ENCODE measurements at places on chromosomes 13 and 19.

- no peak for DNase-seq
These were observed at the start of gene CLEC4M for GRCh38 chr19:7762719-7763293. Gene CLEC4M (plus strand): TSS chr19:7763243. CDS start chr19:7763267, 24 bp downstream.

DNA sequence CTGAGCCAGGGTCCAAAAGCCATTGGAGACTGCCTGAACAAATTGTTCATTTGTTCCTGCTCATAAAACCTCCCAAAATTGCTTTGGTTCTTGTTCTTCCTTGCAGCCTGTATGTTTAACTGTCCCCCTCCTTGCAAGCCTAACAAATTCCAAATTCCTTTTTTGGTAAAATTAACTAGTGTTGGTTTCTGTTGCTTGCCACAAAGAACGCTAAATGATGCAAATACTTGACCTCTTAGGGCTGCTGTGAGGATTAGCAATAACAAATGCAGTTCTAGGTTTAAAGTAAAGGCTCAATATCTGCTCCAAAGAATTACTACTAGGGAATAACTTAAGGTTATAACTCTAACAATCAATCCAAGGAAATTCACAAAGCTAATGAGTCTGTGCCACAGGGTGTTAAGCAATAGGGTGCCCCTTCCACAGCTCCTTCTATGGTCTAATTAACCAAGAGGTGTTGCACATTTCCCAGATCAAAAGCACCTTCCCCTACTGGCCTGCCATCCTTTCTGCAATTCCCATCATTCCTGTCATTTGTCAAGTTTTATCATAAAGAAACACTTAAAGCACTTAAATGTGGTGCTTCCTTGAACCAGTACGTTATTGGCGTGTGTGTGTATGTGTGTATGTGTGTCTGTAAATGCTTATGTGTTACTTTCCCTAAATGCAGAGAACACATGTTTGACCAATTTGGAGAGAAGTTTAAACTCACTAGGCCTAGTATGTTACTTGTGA, 110.2 kb downstream of the RAP2A start:
- no peak for DNase-seq

DNA sequence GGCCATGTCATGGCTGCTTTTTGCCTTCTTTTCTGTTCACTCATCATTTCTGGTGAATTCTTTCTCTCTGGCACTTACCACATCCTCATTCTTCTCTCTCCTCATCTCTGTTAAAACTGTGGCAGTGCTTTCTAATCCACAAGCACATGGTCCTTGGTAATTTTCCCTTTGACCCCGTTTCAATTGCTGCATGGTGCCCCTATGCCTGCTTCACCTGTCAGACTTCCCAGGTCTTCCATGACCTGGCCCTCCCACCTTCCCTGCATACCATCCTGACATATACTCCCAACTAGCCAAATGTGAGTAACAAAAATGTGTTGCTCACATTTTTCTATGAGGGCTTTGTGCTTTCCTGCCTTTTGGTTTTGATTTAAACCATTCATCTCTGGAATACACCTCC, 286.5 kb downstream of the MTUS2 start:
- DNase-seq, result no peak

DNA sequence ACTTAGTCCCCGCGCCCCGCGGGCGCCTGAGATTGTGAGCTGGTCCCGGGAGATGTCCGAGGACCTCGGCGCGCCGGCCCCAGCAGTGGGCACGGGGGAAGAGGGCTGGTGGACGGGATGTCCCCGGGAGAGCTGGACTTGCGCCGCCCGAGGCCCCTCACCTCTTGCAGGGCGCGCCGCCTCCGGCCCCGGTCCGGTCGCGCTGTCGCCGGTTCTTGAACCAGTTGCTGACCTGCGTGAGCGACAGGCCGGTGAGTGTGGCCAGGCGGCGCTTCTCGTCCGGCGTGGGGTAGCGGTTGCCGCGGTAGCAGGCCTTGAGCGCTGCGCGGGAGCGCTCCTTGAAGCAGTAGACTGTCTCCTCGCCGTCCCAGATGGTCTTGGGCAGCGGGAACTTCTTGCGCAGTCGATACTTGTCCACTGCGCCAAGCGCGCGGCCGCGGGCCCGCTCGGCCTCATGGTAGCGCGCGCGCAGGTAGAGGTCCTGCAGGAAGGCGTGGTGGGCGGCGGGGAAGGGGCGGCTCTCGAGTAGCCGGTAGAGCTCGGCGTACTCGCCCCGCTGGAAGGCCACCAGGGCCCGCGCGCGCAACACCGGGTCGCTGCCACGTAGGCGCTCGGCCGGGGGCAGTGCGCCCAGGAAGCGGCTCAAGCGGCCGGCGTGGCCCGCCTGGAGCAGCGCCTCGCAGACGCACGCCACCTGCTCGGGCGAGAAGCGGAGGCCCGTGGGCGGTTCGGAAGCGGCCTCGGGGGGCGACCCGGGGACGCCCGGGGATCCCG, 984 bp downstream of the SIX5 start:
- DNase-seq, result no peak

DNA sequence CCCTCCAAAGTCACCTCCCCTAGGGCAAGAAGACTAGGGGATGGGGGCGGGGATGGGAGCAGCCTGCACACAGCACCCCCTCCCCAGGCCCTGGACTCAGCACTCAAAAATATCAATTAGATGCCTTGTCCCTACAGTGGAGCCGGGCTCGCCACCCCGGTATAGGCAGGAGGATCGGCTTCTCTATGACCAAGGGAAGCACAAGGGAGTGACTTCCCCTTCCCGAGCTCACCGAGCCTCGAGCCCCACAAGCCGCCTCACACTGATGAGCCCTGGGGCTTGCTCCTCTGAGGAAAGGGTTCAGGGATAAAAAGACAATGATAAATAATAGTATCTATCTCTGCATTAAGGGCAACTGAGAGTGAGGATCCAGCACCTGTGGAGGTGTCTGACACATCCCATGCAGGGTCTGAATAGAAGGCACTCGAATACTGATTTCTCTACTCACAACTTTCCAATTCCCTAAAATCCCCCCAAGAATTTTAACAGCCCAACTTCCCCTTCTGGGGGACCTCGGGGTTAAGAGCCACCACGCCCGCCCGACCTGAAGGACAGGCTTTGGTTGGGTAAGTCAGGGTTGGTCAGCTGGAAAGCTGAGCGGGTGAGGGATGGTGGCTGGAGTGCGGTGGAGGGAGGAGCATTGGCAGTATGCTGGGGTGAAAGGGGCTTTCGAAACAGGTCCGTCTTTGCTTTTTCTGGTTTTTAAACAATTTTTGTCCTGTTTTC, 51.3 kb downstream of the STK24 start:
- no peak for DNase-seq

- DNase-seq, result no peak
These were observed 37.9 kb upstream of the ATP11A start for GRCh38 chr13:112651750-112652511.

DNA sequence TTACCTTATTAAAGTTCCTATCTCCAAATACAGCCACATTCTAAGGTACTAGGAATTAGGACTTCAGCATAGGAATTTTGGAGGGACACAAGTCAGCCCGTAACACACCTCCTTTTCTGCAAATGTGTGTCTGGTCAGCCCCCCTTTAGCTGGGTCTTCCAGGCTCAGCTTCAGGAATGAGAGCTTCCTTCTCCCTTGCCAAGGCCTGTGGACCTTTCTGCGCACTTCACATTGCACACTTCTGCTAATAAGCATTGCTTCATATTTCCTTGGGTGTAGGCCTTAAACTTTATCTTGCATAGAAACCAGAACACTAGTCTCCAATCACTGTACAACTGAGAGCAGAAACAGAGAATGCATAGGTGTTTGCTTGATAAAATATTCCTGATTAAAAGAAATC, 4.5 kb upstream of the STK24 start:
- DNase-seq, result no peak

DNA sequence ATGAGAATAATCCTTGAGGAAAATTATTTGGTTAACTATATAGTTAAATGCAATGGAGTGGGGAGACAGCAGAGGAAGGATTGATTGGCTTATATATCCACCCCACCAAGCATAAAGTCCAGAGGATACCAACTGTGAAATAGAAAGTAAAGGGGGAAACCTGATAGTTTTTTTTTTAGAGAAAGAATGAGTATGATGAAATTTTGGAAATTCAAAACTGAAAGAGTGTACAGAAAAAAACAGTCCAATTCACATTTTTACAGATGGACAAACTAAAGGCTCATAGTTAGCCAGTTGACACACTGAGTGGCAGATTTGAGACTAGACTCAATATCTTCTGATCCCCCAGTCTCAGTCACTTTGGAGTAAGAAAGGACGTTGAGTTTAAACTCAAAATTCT, 51.1 kb downstream of the FNDC3A start:
- no peak for DNase-seq

GRCh38 chr13:29589234-29589633, 6.3 kb downstream of the SLC7A1 start:
- no peak for DNase-seq

GRCh38 chr13:48586591-48587103, 53.8 kb upstream of the RCBTB2 start:
- no peak for DNase-seq

Measured in activated T-cell treated with anti-CD3 and anti-CD28 coated beads for 24 hours (primary cell).